ENCODE measurements at places on chromosomes 12 and 14.
A peak's percentile ranks its signal among the peaks of the same experiment; 100 is the strongest.

- DNase-seq, result no peak
Measured at GRCh38 chr14:102111101-102111500, 24.3 kb upstream of the HSP90AA1 start.

- DNase-seq, result no peak
Measured at GRCh38 chr14:95663226-95663797, 22.9 kb upstream of the TCL1B start.

DNA sequence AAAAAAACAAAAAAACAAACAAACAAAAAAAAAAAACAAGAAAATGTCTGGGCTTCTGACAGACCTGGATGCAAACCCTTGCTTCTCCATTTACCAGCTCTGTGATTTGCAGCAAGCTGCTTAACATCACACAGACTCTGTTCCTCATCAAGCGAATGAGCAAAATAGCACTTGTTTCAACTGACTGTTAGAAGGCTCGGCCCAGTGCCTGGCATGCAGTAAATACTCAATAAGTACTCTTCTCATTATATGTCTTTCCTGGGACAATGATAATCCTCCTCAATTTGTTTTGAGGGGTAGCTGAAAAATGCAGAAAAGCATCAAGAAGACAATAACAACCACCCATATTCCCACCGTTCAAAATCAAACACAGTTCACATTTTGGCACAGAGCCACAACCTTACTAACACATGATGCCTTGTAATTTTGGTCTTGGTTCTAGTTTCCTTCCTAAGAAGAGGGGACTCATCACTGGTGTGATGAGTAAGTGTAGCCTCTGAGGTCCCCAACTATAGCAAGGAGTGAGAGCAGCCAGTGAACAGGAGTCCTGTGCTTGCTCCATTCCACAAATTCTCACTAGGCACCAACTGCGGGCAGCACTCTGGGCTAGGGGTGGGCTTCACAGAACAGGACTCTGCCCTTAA, 60.4 kb downstream of the TTC7B start:
- DNase-seq, result no peak

DNA sequence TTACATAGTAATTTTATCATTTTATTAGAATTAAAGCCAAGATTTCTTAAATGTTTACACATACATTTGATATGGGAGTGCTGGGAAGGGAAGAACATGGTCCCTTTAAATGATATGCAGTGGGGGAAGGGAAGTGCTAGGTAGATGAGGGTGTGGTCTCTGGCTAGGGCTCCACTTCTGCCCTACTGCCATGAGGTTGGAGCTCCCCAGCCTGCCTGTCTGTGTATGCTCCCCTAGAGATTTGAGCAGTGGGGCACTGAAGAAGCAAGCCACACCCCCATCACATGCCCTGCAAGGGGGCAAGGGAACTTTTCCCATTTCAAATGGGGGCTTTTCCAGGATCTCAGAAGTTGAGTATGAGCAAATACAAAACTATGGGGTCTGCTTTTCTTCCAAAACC, 25.5 kb downstream of the CLECL1 start:
- no peak for DNase-seq

- no peak for DNase-seq
Measured at GRCh38 chr12:127494961-127495915, 771.7 kb upstream of the TMEM132C start.

DNA sequence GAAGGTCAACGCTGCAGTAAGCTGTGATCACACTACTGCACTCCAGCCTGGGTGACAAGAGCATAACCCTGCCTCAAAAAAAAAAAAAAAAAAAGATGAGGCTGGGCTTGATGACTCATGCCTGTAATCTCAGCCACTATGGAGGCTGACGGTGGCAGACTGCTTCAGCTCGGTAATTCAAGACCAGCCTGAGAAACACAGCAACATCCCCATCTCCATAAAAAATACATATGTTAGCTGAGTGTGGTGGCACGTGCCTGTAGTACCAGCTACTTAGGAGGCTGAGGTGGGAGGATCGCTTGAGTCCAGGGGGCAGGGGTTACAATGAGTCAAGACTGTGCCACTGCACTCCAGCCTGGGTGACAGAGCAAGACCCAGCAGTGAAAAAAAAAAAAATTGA, 50.4 kb downstream of the GXYLT1 start:
- peak; percentile 54 for DNase-seq

GRCh38 chr14:94474581-94475031, 1.4 kb downstream of the SERPINA9 start:
- DNase-seq, result no peak

GRCh38 chr14:69480136-69480535, 4.4 kb upstream of the PLEKHD1 start:
- no peak for DNase-seq

GRCh38 chr12:103441437-103442181, 54.2 kb downstream of the C12orf42 start:
- no peak for DNase-seq

DNA sequence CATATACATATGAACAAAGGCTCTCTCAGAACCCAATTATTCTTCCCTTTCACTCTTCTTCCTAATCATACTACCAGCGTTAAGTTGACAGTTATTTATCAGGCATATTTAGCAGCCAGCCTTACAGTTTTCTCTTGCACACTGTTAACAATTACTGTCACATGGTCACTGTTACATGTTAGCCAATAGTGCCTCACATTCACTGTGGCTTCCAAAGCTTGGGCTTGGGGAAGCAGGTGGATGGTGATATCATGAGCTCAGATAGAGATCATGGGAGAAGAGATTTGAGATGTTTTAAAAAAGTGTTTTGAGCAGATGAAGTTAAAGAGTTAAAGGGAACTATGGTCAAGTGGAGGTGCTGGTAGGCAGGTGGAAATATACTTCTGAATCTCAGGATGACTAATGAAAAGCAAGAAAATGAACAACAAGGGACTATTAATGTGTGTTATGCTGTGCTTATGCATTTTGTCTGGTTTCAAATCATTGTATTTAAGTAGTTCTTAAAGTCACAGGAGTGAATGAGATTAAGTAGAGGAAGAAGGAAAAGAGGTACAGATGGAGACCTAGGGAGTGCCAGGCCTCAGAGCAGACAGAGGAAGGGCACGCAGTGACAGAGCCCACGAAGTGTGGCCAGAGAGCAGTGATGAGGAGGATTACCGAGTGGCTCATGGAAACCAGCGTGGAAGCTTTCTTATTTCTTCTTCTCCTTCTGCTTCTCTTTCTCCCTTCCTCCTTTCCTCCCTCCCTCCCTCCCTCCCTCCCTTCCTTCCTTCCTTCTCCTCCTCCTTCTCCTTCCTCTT, 39.6 kb downstream of the BICD1 start:
- DNase-seq, result no peak
